Ascending aorta (tissue), 2 donors: ENCODE measurements at places on chromosomes 7 and 10. TPM values are rescaled to one million over a fixed set of nuclear protein-coding genes. Genes with fewer than 3 reads are reported as not detected.
A peak's percentile ranks its signal among the peaks of the same experiment; 100 is the strongest.

DNA sequence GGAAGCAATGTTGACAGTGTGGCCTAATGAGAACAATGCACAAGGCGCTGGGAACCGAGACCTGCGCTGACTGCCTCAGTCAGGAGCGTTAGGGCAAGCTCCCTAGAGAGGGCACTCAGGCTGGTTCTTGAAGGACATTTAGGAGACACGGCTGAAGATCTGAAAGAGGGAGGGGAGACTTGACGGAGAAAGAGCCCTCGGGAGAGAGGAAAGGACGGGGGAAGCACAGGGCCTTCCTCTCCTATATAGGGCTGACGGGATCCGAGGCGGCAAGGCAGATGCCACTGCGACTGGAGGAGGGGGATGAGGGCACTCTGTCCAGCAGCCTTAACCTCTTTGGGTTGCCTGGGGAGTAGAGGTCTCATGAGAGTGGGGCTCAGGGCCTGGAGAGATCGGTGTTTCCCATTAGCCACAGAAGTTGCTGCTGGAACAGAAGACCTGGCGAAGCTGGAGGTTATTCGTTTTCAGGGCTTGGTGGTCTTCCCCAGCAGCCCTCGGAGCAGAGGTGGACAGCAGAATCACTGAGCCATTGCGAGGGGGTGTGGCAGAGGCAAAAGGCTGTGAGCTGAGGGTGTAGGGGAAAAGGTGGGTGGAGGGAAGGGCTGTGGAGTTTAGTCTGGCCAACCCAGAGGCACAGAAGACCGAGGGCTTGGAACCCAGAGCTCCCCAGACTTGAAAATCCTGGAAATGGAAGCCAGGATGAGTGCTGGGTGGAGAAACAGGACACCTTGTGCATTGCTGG lies 36.0 kb downstream of the CLEC2L start:
- DNase-seq: peak; percentile 34

GRCh38 chr10:43204042-43204942 lies 62.6 kb downstream of the RASGEF1A start:
- peak; percentile 2 for DNase-seq

DNA sequence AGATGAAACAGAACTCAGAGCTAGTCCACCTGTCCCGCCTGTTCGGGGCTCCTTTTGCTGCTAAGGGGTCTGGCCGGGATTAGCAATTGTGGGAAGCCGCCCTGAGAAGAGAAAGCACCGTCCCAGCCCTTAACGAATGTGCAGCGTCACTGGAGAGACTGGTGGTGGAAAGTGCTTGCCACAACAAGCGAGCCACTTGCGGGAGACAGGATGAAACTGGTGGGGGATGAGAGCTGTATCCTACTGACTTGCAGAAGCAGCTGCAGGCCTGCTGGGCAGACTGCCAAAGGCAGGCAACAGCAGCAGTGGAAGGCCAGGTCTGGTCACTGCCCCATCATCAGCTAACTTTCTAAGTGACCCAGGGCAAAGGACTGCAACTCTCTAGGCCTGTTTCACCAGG lies 95.4 kb downstream of the FAM53B start:
- DNase-seq: peak; percentile 80

- no peak for DNase-seq
These were observed 76.0 kb upstream of the RET start for GRCh38 chr10:43000651-43001426.

GRCh38 chr10:44013981-44014380 lies 365.3 kb upstream of the ZNF32 start:
- DNase-seq: no peak

DNA sequence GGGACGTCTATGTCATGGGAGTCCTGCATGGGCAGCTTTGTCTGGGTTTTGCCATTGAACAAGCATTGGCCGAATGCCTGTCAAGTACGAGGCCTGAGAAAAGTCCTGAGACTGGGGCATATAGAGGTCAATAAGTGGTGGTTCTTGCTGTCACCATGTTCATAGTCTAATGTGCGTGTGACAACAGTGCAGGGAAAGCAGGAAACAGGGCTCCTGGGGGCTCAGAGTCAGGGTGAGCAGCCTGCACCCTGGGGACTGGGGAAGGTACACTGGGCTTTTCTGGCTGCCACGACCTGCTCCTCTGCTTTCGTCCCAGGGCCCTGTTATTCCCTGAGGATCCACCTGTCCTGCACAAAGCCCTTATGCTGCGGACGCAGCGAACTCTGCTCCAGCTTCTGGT lies 21.3 kb downstream of the FAM241B start:
- no peak for DNase-seq

- no peak for DNase-seq
These were observed 89.3 kb downstream of the SEC23IP start for GRCh38 chr10:119981826-119982225.

DNA sequence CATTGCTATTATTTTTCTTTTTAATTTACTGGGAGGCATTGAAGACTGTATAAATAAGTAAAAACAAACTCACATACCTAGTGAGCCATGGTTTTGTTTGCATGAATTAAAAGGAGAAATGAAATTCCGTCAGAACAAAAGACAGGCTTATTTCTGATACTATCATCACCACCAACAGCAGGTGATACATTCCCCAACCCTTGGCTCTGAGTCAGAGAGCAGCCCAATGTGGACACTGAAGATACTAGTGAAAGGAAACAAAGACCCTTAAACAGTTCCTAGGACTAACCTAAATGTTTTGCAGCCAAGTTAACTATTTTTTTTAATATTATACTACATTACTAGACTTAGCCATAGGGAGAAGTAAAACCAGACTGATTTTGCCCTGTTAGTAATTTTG lies 31.6 kb downstream of the CHRM2 start:
- DNase-seq: no peak

DNA sequence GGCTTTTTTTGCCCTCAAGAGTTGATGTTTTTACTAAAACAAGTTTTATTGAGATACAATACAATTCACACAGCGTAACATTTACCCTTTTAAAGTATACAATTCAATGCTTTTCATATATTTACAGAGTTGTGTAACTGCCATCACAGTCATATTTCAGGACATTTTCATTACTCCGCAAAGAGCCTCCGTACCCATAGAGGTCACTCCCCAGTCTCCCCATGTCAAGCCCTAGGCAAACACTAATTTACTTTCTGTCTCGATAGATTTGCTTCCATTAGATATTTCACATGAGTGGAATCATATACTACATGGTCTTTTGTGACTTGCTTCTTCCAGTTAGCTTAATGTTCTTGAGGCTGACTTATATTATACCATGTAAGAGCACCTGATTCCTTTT lies 183.8 kb downstream of the PRKCQ start:
- DNase-seq: no peak

GRCh38 chr10:116978901-116979300 lies 26.1 kb downstream of the SHTN1 start:
- no peak for DNase-seq

- no peak for DNase-seq
These were observed 42.2 kb downstream of the CH25H start for GRCh38 chr10:89164920-89165319.

- no peak for DNase-seq
These were observed 592 bp upstream of the ATP6V1F start for GRCh38 chr7:128861957-128862570.

- no peak for DNase-seq
These were observed 48.4 kb downstream of the TES start for GRCh38 chr7:116258734-116259133.

- DNase-seq: peak; percentile 3
These were observed 30.9 kb downstream of the CAMK2B start for GRCh38 chr7:44294325-44295069.

DNA sequence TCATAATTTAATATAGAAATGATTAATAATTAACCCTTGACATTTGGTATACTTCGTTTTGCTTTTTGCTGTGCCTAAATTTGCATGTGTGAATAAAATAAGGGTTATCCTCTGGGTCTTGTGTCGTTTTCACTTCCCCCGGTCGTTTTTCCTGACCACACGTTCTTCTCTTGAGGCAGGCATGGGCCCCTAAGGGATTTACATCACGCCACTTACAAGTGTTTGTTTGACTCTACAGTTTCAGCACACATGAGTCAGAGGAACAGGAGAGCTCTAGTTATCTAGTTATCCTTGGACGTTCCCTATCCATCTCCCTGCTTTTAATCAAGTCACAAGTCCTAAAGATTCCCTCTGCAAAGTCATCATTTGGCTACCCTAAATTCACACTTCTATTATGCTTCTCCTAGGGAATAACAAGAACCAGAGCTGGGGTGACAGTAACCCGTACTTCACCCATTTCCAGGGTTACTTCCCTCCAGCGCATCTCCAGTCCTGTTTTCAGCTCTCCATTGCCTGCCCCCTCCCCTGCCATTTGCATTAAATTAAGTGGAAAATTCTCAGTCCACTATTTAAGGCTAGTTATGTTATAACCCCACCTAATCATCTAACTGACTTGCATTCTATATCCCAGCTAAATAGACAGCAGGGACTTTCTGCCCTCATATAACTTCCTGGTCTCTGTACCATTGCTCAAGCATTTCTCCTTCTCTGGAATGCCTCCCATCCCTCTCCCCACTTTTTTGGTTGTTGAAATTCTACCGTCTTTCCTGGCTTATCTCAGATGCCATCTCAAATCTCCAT lies 206.9 kb downstream of the PTEN start:
- no peak for DNase-seq

DNA sequence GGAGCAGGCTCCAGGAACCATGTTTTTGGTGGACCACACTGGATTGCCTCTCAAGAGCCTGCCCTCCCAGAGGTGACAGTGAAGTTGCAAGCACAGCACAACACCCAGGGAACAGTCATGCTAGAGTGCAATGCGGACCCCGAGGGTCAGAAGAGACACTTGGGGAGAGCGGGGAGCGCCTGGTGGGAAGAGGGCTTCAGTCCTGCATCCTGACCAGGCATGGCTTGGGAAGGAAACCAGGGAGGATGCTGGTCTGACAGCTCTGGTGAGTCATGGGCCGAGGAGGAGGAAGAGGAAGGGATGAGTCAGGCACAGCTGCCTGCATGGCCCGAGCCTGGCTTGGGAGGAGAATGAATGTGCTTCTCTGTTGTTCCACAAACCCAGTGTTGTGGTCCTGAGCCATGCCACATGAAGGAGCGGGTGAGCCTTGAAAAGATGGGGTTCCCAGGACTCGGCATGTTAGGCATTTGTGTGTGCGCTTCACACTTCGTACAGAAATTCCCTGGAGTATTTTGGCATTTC lies 29.5 kb upstream of the ANKRD2 start:
- DNase-seq: peak; percentile 95

DNA sequence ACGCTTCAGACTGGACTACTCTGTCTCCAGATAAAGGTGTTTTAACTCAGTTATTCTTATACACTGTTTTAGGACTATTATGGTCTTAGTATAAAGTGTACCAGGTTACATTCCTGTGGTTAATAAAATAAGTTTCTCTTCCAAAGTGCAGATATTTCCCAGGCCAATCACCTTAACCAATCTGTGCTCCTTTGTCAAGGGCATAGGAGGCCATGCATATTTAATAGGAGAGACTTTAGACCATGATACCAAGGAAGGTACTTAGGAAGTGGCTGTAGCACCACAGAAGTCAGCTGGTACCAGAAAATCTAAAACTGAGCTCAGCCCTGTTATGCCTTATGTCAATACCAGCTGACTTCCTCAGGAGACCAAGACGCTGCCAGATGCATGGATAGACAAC lies 226.5 kb upstream of the TMEM72 start:
- DNase-seq: no peak

GRCh38 chr7:79523436-79523835 lies 70.0 kb upstream of the MAGI2 start:
- DNase-seq: no peak

GRCh38 chr10:100122780-100123179 lies 41.1 kb upstream of the CPN1 start:
- DNase-seq: no peak

- DNase-seq: no peak
These were observed 11.3 kb downstream of the ZNF467 start for GRCh38 chr7:149762089-149762488.

DNA sequence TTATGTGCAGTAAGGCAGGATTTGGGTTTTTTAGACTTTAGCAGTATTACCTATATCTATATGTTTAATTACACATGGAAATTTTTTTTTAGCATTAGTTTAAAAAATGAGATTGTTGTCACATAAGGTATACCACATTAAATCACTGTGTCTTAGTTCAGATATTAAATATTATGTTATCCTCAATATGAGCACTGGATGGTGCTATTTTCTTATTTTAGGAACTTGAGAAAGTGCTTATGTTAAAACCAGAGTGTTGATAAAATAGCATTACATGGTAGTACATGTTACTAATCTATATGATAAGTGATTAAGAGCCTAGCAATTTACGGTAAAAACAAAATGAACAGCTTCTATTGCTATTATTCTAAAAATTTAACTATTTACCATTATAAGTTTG lies 28.8 kb downstream of the MIOS start:
- DNase-seq: no peak

GRCh38 chr7:99173787-99174186 lies 29.9 kb upstream of the SMURF1 start:
- DNase-seq: no peak

DNA sequence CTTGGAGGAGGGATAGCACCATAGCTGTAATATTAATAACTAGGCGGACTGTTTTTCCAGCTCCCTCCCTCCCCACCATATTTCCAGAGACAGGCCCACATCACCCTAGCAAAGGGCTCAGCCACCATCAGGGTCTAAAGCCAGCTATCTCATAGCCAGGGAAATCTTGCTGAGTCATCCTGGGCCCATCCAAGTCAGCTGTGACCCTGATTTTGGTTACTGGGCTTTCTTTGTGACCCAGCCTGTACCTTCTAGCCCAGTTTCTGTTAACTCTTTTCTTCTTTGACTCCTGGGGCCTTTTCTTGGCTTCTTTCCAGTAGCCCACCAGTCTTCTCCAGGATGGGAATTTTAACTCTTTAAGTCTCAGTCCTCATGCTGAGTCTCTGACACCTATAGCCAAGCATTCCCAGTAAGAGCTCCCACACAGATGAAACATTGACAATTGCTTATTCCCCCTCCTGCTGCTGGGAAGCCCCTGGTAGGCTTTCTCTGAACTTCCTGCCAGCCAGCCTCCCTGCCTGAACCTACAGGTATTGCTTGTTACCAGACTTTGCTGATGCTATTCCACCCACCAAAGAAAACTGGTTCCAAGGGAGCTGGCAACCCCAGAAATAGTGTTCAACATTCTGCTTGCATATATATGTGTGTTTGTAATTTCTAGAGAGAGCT lies 34.8 kb upstream of the ADO start:
- DNase-seq: no peak

GRCh38 chr7:42159130-42159529 lies 77.9 kb downstream of the GLI3 start:
- DNase-seq: no peak

Gene SAP25
- total RNA-seq: 11.8 TPM

Gene PTPRN2
- total RNA-seq: 7.3 TPM

Gene KCND2
- total RNA-seq: 0.21 TPM

Gene UTF1
- not detected for total RNA-seq

Gene LLCFC1
- total RNA-seq: not detected

Gene HEPACAM2
- total RNA-seq: not detected

Gene CPA5
- total RNA-seq: not detected

Gene BCAP29
- 73.2 TPM for total RNA-seq

Gene PNLIPRP2
- total RNA-seq: not detected
